Body of pancreas (tissue), 4 donors: ENCODE measurements at places on chromosomes 5 and 9. TPM values are rescaled to one million over a fixed set of nuclear protein-coding genes. Genes with fewer than 3 reads are reported as not detected.
A peak's percentile ranks its signal among the peaks of the same experiment; 100 is the strongest.

DNA sequence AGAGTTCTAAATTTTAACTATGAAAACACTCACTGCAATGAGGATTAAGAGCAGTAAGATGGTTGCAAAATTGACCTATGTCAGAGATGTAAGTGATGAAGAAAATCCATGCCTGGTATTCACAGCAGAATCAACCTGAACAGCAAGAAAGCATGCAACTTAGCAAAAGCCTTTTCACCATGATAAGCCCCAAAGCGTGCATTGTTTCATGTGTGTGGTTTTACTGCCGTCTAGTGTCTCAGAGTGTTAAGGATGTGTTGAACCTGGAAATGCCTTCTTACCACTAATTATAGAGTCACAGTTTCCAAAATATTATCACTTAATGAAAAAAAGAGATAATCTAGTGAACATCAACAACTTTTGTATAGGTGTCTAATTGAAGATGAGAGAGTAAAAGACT lies 415.2 kb upstream of the TRPC7 start:
- no peak for DNase-seq

- no peak for DNase-seq
These were observed 372.8 kb downstream of the KIAA0825 start for GRCh38 chr5:94245608-94246007.

- DNase-seq, result no peak
These were observed 80.9 kb downstream of the NSUN2 start for GRCh38 chr5:6551955-6552313.

- no peak for DNase-seq
These were observed 205.5 kb downstream of the FGF10 start for GRCh38 chr5:44183753-44184152.

The TLX3 gene
- not detected for total RNA-seq

DNA sequence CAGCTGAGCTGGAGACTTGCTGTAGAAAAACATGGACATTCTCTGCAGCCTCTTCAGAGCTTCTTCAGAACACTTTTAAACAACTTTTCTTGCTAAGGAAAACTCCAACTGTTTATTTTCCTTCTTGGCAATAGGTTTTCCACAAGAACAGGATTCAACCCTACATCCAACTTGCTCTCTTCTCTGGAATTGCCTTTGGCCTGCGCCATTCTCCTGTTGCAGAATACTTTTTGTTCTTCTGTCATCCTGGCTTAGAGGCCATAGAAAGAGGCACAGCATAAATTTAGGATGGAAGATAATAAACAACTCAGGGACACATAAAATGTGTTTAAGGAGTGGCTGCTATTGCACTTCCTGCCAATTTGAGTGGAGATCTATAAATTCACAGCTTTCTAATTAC lies 54.7 kb upstream of the ICE1 start:
- DNase-seq, result no peak

The STING1 gene
- total RNA-seq, result 24.4 TPM

DNA sequence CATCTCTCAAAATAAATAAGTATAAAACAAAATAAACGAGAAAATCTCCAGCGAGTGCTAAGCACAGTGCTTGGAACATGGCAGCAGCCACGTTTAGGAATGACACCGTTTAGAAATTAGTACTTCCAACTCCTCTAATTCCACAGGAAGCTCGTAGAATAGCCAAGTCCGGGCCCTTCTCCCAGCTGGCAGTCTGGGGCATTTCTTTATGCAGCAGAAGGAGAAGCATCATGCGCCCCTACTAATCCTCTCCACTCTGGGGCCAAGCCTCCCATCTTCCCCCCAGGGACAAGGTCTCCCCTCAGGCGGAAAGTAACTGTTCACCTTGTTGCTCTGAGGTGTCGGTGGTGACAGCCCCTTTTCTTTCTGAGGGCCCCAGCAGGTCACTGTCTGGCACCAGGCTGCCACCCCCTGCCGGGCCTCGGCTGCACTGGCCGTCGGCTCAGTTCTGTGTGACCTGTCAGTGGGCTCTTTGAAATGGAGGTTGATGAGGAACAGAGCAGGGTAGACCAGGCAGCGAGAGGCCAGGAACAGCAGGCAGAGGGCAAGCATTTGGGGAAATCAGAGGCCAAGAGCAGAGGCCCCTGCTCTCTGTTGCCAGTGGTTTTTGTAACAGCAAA lies 113.5 kb upstream of the WWC1 start:
- no peak for DNase-seq

The CENPP gene
- 0.78 TPM for total RNA-seq

DNA sequence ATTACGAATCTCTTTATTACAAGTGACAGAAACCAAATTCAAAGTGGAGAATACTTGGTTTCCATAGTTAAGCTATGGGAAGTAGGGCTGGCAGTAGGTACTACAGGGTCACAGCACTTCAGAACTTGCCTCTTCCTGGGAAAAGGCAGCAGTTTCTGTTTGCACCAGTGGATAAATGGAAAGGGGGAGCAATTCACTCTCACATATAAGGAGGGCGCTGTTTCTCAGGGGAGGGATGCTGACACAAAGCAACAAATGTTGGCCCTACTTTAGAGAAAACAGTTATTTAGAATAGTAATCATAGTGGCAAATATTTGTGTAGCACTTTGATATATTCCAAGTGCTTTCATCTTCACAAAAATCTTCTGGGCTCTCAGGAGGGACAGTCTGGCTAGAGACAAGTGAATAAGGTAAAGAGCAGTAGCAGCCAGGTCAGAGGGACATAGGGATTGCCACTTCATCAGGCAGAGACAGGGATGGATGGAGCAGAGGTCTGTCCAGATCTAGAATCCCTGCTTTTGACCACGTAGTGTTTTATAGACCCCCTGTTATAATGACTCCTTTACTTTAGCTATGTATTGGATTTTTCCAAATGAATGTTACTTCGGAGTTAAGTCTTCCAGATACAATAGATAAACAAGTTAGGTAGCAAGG lies 554.8 kb upstream of the SGCD start:
- no peak for DNase-seq

DNA sequence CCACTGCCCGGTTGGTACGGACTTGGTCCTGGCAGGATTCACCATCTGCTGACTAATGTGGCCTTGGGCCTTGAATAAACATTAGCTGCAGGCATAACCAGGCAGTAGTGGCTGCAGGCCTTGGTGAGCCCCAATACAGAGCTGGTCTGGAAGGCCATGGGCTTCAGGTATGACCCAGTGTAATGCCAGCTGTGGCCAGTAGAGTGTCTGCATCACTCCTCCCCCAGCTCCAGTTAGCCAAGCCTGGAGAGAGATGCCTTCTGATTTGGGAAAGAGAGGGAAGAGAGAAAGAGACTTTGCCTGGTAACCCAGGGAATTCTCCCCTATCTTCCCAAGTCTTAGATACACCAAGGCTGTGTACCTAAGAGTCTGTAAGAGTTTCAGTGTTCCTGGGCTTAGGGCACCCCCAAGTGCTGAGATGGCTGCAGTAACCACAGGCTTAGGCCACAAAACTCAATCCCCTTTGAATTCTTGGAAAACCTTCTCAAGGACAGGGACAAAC lies 5.6 kb upstream of the C5 start:
- peak; percentile 69 for DNase-seq

GRCh38 chr5:126888175-126888574 lies 111.2 kb downstream of the LMNB1 start:
- DNase-seq, result no peak

DNA sequence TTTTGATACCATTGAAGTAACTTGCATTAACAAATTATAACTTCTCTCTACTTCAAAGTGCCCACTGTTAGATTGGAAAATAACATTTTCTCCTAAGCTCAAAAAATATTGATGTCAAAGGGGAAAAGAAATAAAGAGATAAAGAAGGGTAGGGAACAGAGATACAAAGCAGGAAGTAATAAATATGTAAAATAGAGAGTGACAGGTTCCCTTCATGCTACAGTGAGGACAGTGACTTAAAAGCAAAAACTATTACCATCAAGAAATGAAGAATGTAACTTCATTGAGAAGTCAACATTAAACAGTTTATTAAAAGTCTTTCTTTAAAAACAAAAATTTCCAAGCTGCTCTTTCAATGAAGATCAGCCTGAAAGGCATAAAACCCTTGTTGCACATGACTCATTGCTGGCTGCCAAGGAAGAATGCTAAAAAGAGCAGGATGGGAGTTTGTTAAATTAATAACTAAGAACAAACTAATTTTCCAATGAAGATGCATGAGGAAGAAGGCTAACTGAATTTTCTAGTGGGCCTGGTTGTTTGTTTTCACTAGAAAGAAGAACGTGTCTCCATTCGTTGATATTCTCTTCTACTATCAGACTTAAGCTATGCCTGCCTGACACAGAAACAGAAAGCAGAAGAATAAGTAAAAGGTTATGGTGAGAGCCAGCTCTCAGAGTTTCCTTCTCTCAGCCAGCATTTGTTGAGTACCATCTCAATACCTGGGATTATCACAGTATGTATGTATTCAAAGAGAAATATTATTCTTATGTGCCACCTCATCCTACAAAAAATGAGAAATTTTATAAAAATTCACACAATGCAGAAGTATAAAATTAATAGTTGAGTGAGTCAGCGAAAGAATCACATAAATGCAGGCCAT lies 197.8 kb upstream of the NREP start:
- DNase-seq, result no peak
